ENCODE measurements at places on chromosomes 13 and 19.

DNA sequence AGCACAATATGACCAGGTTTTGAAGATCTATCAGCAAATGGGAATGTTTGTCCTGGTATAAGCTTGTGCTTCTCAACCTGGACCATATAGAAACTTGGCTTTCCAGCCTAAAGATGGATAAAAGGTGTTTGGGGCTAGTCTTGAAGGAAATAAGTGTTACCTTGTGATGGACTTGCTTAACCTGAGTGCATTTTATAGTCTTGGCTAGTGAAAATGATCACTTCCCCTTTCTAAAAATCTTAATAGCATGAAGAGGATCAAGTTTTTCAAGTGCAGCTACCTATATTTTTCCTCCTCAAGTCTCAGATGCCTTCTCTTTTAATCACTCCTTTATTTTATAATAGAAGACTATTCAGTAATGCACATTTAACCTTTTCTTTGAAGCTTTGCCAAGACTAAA is 919.8 kb upstream of the SLITRK1 start:
- no peak for DNase-seq

DNA sequence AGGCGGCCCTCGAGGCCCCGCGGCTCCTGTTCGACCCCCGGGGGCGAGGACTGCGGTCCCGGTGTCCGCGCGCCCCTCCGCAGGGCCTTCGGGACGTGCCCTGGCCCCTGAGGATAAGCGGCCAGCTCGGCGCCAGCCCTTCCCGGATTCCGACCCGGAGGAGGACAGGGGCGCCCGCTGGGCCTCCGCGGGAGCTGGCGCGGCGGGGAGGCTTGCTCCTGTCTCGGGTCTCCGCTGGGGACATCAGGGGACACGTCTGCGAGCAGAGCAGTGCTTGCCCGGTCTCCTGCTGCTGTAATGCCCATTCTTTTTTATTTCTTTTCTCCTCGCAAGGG is 829 bp downstream of the B3GLCT start:
- peak; percentile 23 for DNase-seq

GRCh38 chr13:109781384-109782065 is 4.9 kb downstream of the IRS2 start:
- DNase-seq: no peak

DNA sequence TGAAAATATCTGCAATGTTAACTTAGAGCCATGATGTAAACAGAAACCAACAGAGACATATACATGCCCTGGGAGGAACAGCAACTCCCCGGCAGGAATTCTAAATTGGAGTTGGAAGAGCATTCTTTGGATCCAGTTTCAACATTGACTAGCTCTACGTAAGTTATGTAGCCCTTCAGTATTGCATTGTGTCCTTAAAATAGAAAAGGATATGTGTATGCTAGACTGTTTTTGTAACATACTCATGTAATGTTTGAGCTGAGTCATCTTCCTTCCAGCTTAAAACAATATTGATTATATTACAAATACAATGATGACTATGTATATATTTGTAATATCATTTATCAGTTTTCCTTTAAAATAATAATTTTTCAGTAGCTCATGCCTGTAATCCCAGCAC is 1422.2 kb upstream of the PCDH20 start:
- DNase-seq: no peak

DNA sequence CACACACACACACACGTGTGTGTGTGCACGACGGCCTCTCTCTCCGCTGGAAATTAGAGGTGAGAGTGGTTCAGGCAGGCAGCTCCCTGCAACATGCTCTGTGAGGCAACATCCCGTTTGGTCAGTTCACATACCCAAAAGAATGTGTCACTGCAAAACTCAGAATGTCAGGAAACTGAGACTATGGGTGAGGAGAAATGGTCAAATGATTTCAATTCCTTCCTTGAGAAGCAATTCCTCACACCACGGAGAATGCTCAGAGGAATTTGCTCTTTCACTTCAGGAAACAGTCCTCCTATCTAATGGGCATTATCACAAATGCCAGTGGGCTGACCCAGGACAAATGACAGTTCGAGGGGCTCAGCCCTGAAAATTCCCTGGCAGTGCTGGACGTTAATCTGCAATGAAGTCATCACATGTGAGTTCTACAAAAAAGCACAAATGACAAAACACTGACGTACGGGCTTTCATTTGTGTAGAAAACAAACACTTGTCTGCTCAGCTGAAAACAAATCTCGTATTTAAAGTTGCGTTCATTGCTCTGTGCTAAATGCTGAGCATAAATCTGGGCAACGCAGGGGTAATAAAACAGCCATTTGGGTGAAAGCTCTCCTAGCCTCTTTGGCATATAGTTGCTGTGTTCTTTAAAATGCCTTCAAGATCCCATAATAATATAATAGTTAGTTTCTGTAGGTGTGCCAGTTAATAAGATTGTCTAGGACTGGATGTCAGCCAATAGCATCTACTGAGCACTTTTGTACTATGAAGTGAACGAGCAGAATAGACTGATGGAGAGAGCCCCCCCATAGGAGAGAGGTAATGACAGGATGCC is 18.6 kb upstream of the LATS2 start:
- no peak for DNase-seq

DNA sequence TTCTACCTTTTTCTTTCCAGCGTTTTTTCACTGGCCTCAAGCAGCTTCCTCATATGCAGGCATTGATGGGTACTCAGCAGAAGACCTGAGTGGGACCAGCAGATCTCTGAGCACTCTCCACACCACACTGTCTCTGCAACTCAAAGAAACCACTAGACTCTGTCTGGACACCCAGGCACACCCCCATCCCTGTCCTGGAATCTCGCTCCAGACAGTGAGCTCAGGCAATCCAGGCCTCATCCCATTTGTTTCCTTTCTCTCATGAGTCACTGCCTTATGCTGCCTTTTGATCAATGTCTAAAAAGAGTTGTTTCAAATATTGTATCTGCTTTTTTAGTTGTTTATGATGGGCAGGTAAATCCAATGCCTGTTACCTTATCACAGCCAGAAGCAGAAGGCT is 19.7 kb upstream of the POP4 start:
- DNase-seq: no peak

DNA sequence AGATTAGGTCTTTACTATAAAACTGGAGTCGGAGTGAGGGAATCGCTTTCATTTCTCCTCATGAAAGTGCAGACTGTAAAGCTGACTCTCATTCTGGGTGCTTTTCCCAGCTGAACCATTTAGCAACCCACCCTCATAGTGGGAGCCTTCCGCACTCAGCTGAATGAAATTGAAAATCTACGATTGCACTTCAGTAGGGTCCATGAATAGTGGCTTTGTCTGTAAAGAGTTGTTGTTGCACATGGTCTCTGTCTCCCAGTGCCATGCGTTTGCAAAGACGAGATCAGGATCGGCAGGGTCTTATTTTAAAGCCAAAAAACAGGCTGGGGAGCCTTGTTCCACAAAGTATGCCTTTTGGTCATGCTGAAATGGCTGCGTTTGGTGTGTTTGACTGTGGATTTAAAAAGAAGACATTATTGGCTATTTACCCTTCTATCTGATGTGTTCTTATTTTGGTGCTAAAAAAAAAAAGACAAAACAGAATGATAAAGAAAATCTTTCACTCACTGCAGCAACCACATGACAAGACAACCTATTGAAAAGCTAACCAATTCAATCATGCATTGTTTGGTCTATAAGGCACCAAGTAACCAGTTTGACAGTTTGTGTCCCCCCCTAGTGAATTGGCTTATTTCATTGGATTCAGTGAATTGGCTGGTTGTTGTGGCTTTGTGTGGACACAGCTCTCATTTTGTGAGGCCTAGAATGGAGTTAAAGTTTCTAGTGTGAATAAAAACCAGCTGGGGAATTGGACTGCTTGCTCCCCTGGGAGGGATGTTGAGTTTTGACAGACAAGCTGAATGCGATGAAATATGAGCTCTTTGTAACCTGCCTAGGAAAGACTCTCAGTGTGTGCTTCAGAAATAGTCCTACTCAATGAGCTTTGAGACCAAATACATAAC is 65.6 kb downstream of the ARHGAP35 start:
- no peak for DNase-seq

DNA sequence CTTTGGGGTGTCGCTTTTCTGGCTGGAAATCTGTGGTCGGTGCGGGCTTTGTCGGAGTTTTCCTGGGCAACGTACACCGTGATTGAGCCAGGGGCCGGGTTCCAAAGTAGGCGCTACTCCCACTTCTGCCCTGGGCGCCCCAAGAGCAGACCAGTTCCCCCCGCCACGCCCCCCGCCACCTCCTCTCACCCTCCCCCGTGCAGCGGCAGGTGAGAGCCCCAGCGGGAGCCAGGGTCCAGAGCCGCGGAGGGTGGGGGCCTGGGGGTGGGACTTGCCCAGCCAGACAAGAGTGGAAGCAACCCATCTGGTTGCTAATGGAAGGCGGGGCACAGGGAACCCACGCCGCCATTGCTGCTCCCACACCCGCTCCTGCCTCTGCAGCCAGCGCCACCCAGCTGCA is 2195.9 kb downstream of the PCDH9 start:
- DNase-seq: no peak

DNA sequence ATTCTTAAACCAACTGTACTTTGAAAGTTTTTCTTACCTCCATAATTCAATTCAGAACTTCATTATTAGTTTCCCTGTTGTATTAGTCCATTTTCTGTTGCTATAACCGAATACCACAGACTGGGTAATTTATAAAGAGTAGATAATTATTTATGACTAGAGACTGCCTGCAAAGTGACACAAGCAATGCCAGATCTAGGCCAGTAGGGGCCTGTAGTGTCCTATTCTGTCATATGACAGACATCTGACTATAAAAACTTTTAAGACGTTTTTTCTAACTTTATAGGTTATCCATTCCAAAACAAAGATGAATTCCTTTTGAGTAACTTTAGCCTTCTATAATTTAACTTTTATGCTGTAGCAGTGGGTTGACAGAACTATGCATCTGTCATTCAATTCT is 2783.8 kb downstream of the PCDH9 start:
- no peak for DNase-seq

DNA sequence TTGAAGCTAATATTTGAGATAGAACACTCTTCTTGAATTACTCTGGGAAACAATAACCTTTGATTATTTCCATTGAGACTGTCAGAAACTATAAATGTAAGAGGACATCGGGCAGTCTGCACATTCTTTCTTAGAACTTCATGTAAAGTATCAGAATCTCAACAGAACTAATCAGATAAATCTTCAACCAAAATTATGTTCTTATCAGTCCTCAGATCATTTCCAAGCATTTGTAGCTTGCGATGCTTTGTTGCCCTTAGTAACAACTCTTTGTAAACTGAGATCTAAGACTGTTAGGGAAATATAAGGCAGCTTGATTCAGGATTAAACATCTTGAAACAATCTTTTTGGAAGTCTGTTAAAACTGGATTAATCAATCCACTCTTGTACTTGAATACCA is 70.3 kb downstream of the FNDC3A start:
- DNase-seq: no peak

- DNase-seq: no peak
These were observed 195.3 kb downstream of the LIG4 start for GRCh38 chr13:108020027-108020426.

- DNase-seq: no peak
These were observed 167.0 kb upstream of the ZNF507 start for GRCh38 chr19:32178401-32178800.

GRCh38 chr19:47608074-47608918 is 638 bp upstream of the BICRA start:
- peak; percentile 90 for DNase-seq

GRCh38 chr19:33446330-33447293 is 73.1 kb downstream of the CEBPG start:
- DNase-seq: no peak

- DNase-seq: no peak
These were observed 102.1 kb upstream of the FNDC3A start for GRCh38 chr13:48873587-48873986.

GRCh38 chr13:98873377-98874028 is 104.4 kb downstream of the DOCK9 start:
- no peak for DNase-seq

DNA sequence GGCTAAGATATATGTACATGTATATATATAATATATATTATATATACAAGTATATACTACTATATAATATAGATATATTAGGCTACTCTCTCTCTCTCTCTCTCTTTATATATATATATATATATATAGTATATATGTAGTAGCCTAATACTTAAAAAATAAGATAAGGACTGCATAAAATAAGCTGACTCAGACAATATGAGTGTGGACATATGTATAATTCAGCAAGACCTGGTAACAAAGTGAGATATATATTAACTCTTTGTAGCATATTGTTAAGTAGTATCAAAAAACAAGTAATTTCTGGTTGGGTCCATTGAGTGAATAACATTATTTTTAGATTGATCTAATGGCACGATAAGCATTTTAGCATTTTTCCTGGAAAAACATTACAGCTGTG is 509.0 kb downstream of the GPC5 start:
- no peak for DNase-seq

- DNase-seq: no peak
These were observed 21.5 kb downstream of the CPT1C start for GRCh38 chr19:49712397-49712859.

DNA sequence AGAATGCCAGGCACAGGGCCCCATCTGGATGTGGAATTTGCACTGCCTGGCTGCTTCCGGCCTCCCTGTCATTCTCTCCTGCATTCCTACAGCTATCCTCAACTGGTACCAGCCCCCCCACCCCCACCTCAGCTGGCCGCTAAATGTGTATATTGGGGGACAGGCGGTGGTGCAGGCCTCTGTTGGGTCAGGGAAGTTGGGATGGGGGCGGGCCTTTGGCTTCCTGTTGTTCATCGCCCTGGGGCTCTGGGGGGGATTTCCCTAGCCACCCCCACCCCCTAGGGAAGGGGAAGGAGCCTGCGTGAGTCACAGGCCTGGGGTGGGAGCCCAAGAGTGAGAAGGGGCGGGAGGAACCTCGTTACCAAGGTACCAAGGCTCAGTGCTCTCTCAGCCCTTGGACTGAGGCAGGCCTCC is 10.6 kb downstream of the POU2F2 start:
- DNase-seq: peak; percentile 67

GRCh38 chr13:30610311-30610710 is 7.4 kb upstream of the USPL1 start:
- DNase-seq: no peak

GRCh38 chr13:52862358-52863206 is 14.1 kb upstream of the PCDH8 start:
- DNase-seq: no peak

DNA sequence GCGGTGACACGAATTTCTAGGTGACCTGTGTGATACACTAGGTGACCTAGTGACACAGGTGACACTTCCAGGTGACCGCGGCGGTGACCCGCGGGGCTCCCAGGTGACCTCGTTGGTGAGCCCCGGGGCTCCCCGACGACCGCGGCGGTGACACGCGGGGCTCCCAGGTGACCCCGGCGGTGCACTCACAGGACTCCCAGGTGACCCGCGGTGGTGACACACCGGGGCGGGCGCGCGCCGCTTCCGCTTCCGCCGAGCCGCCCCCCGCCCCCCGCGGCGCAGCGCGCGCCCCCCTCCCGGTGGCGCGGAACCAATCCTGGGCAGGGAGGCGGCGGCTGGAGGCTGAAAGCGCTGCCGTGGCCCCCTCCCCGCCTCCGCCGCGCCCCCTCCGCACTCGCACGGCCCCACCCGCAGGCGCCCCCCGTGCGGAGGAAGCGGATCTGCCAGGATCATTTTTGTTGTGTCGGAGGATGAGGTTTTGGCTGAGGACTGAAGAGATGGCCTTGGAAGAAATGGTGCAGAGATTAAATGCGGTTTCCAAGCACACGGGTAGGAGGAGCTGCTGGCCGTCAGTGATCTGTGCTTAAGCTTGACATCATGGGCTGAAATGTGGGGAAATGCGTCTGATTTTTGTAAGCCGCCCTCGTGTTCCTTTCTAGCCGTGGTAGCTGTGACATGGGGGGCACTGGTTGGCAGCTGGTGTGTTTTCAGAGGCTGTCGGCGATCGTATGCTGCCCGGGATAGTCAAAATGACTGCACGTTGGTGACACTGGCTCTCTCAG is at the start of gene MCF2L:
Gene MCF2L (plus strand): TSS at position 305 of the 782 bp plus-strand sequence. CDS start 166 bp downstream, at position 471.
- peak; percentile 29 for DNase-seq

GRCh38 chr13:77891041-77891440 is 27.6 kb downstream of the EDNRB start:
- no peak for DNase-seq
